ENCODE measurements at places on chromosomes 1 and 21.
A peak's percentile ranks its signal among the peaks of the same experiment; 100 is the strongest.

DNA sequence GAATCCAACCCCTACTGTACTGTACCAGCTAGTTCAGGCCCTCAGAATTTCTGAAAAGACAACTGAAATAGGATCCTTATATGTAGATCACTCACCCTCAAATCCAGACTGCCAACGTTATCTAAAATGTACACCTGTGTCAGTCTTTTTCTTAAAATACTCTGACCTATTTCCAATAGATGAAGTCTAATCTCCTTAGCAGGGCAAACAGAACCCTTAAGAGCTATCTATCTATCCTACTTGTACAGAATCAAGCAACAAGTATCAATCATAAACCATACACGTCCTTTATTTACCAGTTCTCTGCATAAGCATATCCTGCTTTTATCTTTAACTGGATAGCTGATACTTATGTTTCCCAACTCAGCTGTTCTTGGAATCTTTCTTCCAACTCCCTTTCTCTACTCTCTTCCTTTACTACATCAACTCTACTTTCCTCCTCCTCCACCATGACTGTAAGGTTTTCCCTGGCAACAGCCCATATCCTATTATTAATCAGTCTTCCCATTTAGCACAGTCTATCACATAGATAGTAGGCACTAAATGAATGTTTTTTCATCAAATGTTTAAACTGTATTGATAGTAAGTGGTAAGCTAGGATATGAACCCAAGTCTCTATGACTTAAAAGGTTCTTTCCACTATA lies 2.8 kb downstream of the LRIF1 start:
- no peak for DNase-seq

DNA sequence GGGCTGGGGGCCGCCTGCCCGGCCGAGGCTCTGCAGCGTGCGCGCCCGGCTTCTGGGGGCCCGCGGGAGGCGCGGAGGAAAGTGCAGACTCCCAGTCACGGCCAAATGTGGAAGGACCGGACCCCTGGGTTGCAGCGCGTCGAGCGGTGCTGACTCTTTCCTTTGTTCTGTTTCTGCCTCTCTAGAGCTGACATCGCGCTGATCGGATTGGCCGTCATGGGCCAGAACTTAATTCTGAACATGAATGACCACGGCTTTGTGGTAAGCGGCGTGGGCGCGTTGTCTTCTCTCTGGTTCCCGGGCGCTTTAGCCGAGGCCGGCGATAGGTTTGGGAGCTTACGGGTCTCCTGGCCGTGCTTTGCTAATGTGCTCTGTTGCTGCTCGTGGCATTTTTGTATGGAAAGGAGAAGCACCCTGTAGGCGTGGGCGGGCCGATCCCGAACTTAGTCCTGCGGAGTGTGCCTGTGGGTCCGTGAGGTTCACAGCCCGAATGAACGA lies 629 bp downstream of the PGD start:
- DNase-seq, result peak; percentile 55

DNA sequence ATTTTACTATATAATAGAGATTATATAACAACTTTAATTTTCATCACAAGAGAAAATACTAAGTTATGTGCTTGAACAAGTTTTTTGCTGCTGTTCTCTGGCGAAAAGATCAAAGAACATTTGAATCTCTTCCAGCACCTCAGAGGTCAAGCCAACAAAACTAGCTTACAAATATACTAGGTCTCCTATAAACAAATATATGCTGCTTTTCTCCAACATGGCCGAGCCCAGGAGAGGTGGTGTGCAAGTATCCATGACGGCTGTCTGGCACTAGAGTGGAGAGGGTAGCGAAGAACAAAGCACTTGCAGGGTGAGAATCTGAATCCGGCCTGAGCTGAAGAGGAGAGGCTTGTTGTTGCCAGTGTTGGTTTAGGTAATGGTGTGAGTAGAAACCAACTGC lies 7.5 kb upstream of the FMO3 start:
- no peak for DNase-seq

- DNase-seq, result no peak
Observed at GRCh38 chr1:109615879-109616278, 3.5 kb downstream of the GNAT2 start.

- peak; percentile 33 for DNase-seq
Observed at GRCh38 chr1:42680921-42681683, 1.1 kb upstream of the YBX1 start.

DNA sequence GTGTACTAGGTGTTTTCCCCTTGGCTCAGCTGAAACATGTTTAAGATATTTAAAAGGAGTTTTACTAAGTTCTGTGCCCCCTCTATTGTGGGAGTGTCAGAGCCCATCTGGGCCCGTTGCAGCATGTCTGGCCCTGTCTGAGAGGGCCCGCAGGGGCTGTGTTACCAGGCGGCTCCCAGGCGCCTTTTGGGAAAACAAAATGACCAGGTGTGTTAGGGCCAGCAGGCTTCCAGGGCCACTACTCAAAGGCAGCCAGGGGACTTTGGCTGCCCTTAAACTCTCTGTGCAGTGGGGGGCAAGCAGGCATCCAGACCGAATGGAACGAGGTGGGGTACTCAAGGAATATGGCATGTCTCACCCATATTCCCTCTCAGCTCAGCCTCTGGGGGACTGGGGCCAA lies 111.7 kb downstream of the KCNN3 start:
- DNase-seq, result no peak

GRCh38 chr1:22531251-22531650 lies 32.0 kb upstream of the EPHA8 start:
- DNase-seq, result no peak

DNA sequence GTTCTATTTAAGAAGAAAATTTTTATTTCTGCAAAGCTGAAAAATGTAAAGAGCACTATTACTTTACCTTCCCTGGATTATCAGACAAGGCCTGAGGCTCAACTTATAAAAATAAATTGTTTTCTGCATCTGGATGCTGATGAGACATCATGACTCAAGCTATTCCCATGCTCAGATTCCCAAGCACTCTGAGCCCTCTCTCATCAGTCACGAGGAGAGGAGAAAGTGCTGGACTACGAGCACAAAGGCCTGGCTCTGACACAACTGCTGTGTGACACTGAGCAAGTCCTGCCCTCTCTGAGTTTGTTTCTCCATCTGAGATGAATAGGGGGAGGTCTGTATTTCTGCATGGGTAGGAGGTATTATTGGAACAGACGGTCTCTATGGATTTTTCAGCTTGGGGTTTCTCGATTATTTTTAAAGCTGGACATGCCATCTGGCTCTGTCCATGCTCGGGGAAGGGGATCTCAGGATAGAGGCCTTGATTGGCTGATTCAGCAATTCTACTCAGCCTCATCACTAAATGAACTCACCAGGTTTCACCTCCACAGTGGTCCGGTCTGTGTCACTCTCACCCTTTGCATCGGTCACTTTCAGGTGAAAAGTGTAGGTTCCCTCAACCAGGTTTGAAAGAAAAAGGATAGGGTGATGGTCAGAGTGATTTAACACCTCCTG lies 107.7 kb downstream of the KIAA0319L start:
- peak; percentile 99 for DNase-seq

- peak; percentile 0 for DNase-seq
Observed at GRCh38 chr1:106022312-106022902, 1034.1 kb upstream of the PRMT6 start.

DNA sequence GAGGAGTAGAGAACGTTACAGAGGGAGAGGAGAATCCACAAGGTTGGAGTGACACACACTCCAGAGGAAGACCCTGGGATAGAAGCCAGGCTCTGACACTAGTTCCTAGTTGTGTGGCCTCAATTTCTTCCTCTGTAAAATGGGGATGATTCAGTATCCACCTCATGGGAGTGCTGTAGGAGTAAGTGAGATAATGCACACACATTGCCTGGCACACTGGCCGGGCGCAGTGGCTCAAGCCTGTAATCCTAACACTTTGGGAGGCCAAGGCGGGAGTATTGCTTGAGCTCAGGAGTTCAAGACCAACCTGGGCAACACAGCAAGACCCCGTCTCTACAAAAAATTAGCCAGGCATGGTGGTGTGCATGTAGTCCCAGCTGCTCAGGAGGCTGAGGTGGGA lies 8.9 kb downstream of the KIF17 start:
- no peak for DNase-seq

- DNase-seq, result no peak
Observed at GRCh38 chr1:6509220-6509918, 17.9 kb upstream of the PLEKHG5 start.

GRCh38 chr1:27855085-27855484 lies 17.3 kb upstream of the THEMIS2 start:
- DNase-seq, result no peak

- DNase-seq, result peak; percentile 23
Observed at GRCh38 chr1:160078512-160079195, 2.7 kb upstream of the KCNJ9 start.

GRCh38 chr1:44543786-44544185 lies 130.5 kb downstream of the TMEM53 start:
- no peak for DNase-seq

- DNase-seq, result peak; percentile 32
Observed at GRCh38 chr1:50970931-50971582, 1.0 kb downstream of the CDKN2C start.

GRCh38 chr1:231206856-231207255 lies 34.2 kb upstream of the GNPAT start:
- no peak for DNase-seq

DNA sequence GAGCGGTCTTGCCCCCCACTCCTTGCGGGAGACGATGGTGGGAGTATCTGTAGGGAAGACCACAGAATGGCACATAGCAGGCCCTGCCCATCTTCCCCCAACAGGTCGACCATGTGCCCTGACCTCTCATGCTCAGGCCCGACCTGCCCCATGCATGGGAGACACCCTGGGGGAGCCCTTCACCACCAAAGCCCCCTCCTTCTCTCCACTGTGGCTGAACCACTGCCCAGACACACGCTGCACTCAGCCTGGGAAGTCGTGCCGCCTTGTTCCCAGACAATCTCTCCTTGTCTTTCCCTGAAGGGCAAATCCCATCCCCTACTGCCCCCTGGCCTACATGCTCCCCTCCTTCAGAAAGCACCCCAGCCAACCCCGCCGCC lies 5.5 kb downstream of the PGLYRP3 start:
- DNase-seq, result no peak

- peak; percentile 15 for DNase-seq
Observed at GRCh38 chr1:42085596-42085995, 67.6 kb upstream of the GUCA2B start.

GRCh38 chr1:209199822-209200221 lies 383.7 kb upstream of the CAMK1G start:
- DNase-seq, result no peak

DNA sequence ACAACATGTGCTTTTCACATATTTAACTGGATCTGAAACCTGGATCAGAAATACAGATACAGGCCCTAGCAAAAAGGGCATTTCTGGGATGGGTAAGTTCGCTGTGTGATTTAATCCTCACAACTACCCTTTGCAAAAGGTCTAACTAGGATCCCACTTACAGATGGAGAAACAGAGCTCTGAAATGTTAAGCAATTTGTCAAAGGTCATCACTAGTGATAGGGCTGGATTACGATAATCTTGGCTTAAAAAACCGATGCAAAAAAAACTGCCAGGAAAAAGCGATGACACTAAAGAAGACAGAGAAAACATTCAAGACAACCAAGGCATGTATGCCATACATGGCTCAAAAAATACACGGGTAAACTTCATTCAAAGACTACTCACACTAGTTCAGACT lies 29.9 kb downstream of the AHCTF1 start:
- DNase-seq, result no peak

DNA sequence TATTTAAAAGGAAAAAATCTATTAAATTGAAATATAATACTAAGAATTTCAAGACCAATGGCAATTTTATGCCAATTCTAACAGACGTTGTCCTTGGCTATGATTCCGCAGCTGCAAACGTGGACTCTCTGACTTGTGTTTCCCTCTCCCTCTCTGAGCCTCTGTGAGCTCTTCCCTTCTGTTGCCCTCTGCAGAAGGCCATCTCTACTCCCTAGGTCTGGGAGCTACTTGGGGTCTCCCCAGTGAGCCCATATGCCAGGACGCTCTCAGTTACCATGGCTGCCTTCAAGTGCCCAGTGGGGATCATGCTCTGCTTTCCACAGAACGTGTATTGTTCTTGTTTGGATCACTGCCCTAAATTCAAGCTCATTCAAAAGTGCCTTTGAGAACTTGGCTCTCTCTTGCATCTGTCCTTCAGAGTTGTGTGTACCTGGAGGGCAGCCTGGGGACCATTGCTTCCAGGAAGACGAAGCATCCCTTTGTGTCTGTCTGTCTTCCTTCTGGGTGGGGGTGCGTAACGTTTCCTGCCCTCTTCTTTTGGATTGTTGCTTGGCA lies 97.5 kb upstream of the TSPAN2 start:
- DNase-seq, result no peak

DNA sequence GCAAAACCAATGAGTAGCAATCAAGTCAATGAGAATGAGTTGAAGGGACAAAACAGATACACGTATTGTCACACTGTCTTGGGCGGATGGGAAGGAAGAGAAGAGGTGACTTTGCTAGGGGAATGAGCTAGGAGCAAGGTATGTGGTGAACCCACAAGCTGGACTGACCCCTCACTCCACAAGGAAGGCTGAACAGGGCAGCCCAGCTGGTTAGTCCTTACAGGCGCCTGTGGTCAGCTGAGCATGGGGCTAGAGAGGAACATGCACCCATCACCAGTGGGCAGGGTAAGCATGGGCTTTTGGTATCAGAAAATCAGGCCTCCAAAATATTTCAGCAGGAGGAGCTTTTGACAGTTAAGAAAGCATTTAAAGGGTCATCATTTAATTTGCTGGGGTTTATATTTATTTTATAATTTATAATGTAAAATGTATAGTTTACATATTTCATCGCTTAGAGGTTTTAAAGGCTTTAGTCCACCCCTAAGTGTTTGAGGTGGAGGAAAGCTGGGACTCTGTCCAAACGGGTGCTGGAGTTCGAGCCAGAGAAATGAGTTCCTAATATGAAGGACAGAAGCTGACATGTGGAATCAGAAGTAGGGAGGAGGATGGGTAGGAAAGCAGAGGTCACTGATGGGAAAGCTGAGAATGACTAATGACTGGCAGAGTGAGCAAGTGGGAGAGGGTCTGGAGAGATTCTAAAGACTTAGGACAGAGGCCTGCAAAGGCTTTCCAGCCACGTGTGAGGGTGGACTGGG lies 22.0 kb upstream of the ACBD6 start:
- DNase-seq, result no peak
